Colonic mucosa (tissue), 4 donors: ENCODE measurements at places on chromosomes 6 and 20. TPM values are rescaled to one million over a fixed set of nuclear protein-coding genes. Genes with fewer than 3 reads are reported as not detected.
A peak's percentile ranks its signal among the peaks of the same experiment; 100 is the strongest.

DNA sequence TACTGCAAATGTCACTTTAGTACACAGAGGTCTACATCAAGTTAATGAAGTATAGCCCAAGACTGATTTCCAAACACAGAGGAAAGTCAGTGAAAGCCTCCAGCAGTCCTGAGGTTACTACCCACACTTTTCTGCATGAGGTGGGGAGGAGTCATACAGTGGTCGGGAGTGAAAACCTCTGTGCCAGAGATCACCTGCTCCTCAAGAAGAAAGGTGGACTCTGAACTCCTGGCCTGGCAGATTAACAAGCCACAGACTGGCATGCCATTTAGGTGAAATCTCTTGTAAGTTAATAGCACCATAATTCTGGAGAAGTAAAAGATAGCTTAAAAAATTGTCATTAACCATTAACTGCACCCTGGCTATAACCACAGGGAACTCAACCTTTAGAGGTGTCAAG lies 125.0 kb upstream of the LAMP5 start:
- no peak overlapping the region for H3K27ac ChIP-seq
- H3K4me3 ChIP-seq, result no peak overlapping the region
- no peaks in the 10 kb centered on the region for H3K36me3 ChIP-seq
- no peaks in the 10 kb centered on the region for H3K27me3 ChIP-seq
- DNase-seq, result peak; percentile 68

DNA sequence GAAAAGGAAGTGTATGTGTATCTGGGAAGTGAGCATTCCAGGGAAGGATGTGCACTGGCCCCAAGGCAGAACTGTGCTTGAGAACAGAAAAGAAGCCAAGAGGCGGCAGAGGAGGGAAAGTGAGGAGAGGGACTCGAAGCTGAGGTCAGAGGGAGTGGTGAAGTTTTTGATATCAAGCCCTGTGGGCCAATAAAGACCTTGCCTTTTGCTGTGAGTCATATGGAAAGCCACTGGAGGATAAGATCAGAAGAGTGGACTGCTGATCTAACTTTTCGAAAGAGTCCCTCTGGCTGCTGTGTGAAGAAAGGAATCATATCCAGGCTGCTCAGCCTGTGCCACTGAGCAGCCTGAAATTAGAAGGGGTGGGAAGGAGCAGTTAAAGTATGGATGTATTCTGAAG lies 99.4 kb downstream of the EYA4 start:
- H3K4me1 ChIP-seq, result no peaks in the 10 kb centered on the region
- no peak overlapping the region for H3K4me3 ChIP-seq
- H3K27ac ChIP-seq, result no peak overlapping the region
- DNase-seq, result no peak
- no peaks in the 10 kb centered on the region for H3K36me3 ChIP-seq

The PAX1 gene
- not detected for total RNA-seq

The FLRT3 gene
- 0.86 TPM for total RNA-seq

- no peaks in the 10 kb centered on the region for H3K27me3 ChIP-seq
- no peaks in the 10 kb centered on the region for H3K36me3 ChIP-seq
- no peak overlapping the region for H3K4me3 ChIP-seq
Measured at GRCh38 chr6:158266131-158266530, 46.1 kb upstream of the TULP4 start.

The TSHZ2 gene
- total RNA-seq, result 2.1 TPM

GRCh38 chr20:64065974-64066343 lies 3.0 kb downstream of the TCEA2 start:
- no peaks in the 10 kb centered on the region for H3K36me3 ChIP-seq
- no peaks in the 10 kb centered on the region for H3K27me3 ChIP-seq
- H3K4me3 ChIP-seq, result no peak overlapping the region
- DNase-seq, result no peak
- no peak overlapping the region for H3K27ac ChIP-seq

GRCh38 chr20:37781626-37782025 lies 87.8 kb downstream of the CTNNBL1 start:
- H3K27ac ChIP-seq, result no peak overlapping the region
- DNase-seq, result no peak
- no peaks in the 10 kb centered on the region for H3K36me3 ChIP-seq
- H3K4me3 ChIP-seq, result no peak overlapping the region
- H3K4me1 ChIP-seq, result no peaks in the 10 kb centered on the region

The NHSL1 gene
- 82.8 TPM for total RNA-seq

The NMBR gene
- total RNA-seq, result not detected

DNA sequence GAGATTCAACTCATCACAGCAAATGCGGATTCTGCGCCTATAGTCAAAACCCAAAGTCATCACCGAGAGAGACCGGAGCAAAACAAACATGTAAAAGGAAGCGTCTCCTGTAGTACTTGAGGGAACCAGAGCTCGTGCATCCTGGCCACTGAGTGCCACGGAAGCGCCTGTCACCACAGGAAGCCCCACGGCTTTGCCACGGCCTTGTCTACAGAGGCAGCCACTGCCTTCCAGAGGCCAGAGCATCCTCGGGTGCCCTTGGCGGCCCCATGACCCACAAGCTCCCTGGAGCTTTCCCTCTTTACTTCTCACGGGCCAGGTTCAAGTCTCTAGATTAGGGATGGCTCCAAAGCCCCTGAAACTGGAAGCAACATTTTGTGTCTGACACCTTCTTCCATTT lies 7.5 kb downstream of the TCFL5 start:
- H3K27me3 ChIP-seq, result no peaks in the 10 kb centered on the region
- no peak overlapping the region for H3K4me3 ChIP-seq
- H3K27ac ChIP-seq, result no peak overlapping the region
- H3K4me1 ChIP-seq, result no peaks in the 10 kb centered on the region

The PI3 gene
- total RNA-seq, result 93.4 TPM

The BHLHE23 gene
- not detected for total RNA-seq

- H3K4me3 ChIP-seq, result no peak overlapping the region
- peaks cover 5% of the 10 kb centered on the region for H3K36me3 ChIP-seq
- H3K4me1 ChIP-seq, result no peaks in the 10 kb centered on the region
- no peak overlapping the region for H3K27ac ChIP-seq
Measured at GRCh38 chr20:16419138-16419715, 154.0 kb downstream of the KIF16B start.

The PCSK2 gene
- total RNA-seq, result 0.32 TPM

- no peak overlapping the region for H3K4me3 ChIP-seq
- no peak for DNase-seq
- H3K27me3 ChIP-seq, result no peaks in the 10 kb centered on the region
Measured at GRCh38 chr6:82614518-82614917, 250.9 kb downstream of the TPBG start.

- H3K4me1 ChIP-seq, result no peaks in the 10 kb centered on the region
- H3K27ac ChIP-seq, result no peak overlapping the region
- no peaks in the 10 kb centered on the region for H3K36me3 ChIP-seq
- no peak overlapping the region for H3K4me3 ChIP-seq
Measured at GRCh38 chr20:6595704-6596103, 171.8 kb upstream of the BMP2 start.

DNA sequence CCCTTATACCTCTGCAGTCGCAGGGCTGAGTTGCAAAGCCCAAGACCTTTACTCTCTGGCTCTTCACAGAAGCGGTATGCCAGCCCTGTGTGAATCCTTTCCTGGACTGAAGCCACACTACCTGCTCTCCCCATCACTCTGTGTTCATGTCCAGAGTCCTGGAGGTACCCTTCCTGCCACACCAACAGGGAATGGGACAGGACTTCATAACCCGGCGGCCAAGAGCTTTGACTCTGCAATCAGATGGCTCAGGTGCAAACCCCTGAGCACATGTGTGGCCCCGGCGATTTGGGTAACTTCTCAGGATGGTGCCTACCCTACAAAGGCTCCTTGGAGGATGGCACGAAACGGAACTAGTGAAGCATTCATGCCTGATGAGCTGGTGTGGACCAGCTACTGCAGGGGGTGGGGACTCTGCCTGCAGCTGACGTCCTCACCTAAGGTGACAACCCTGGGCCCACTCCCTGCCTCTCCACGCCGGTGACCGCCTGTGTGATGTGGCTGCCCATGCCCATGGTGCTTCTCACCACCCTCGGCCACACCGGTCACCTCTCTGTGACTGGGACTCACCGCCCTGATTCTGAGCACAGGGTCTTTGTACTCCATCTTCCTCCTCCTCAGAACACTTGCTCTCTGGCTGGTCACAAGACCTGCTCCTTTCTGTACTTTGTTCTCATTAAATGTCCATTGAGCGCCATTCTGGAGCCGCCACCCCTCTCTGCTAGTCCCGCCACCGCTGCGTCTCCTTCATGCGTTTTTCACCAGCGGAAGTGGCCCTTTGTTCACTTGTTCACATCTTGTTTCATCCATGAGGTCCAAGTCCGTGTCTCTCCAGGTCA lies 116.7 kb downstream of the SULF2 start:
- H3K36me3 ChIP-seq, result no peaks in the 10 kb centered on the region
- no peaks in the 10 kb centered on the region for H3K4me1 ChIP-seq
- H3K27ac ChIP-seq, result no peak overlapping the region
- H3K27me3 ChIP-seq, result no peaks in the 10 kb centered on the region

DNA sequence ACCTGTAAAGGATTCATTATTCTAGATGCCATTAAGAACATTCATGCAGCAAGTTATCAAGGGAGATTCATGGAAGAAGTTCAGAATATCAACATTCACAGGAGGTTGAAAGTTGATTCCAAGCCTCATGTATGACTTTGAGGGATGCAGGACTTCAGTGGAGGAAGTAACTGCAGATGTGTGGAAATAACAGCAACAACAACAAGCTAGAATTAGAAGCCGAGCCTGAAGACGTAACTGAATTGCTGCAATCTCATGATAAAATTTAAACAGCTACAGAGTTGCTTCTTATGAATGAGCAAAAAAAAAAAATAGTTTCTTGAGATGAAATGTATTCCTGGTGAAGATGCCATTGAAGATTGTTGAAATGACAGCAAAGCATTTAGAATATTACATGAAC lies 73.3 kb upstream of the NXT1 start:
- H3K36me3 ChIP-seq, result no peaks in the 10 kb centered on the region
- H3K27me3 ChIP-seq, result no peaks in the 10 kb centered on the region
- DNase-seq, result no peak
- H3K27ac ChIP-seq, result no peak overlapping the region

DNA sequence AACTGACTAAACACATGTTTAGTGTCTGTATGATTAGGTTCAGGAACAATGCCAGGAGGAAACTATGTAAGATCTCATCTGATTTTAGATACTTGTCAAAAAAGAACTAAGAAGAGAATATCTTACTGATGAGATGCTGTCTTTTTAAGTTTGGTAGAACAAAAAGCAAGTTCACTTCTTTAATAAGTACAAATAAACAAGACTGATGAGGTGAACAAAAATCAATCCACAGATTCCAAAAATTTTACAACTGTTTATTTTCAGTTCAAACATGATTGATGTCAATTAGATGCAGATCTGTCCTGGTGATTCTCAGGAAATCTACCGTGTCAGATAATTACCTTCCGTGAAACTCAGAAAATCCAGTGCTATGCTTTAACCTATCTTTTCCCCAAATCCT lies 24.9 kb downstream of the EPHA7 start:
- no peak overlapping the region for H3K4me3 ChIP-seq
- H3K36me3 ChIP-seq, result no peaks in the 10 kb centered on the region
- H3K27me3 ChIP-seq, result no peaks in the 10 kb centered on the region
- DNase-seq, result no peak
- H3K4me1 ChIP-seq, result no peaks in the 10 kb centered on the region

DNA sequence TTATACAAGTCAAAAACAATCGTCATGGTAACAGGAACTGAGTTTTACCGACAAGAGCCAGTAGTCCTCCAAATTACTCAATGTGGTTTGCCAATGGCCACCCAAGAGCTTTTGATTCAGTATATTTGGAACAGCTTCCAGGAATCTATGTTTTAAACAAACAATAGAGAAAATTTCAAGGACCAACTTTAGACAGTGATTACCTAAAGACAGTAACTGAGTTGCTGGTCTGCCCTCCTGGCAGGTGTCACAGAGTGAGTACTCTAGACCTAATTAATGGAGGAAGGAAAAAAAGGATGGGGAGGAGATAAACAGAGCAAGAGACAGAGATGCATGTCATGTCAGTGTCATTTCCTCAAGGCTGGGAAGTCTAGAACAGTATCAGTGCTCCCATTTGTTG lies 361.3 kb upstream of the BTBD3 start:
- H3K36me3 ChIP-seq, result no peaks in the 10 kb centered on the region
- H3K27ac ChIP-seq, result no peak overlapping the region

DNA sequence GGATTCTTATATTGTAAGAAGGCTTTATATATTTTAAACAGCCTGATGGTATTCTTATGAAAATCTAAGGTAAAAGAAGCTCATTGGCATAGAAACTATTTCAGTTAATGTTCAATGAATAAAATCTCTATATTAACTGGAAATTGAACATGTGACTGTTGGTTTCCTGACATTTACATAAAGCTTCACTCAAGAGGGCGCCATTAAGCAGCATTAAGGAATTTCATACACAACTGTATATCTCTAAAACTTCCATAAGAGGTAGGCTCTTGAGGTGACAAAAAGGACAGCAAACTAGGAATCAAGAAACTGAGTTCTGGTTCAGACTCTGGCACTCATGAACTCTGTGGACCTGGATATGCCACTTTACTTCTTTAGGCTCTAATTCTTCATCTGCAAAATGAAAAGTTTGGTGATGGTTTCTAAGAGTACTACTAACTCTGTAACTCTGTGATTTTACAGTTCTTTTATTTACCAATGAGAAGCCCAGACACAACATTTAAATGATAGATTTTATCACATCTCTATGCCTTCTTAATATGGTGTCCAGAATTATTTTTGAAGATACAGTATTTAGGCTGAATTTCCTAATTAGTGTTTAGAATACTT lies 147.5 kb downstream of the FLRT3 start:
- no peaks in the 10 kb centered on the region for H3K36me3 ChIP-seq
- peak; percentile 29 for DNase-seq
- no peak overlapping the region for H3K4me3 ChIP-seq
- H3K27me3 ChIP-seq, result no peaks in the 10 kb centered on the region
- no peak overlapping the region for H3K27ac ChIP-seq

- H3K27ac ChIP-seq, result no peak overlapping the region
- no peaks in the 10 kb centered on the region for H3K4me1 ChIP-seq
- H3K4me3 ChIP-seq, result no peak overlapping the region
- DNase-seq, result no peak
Measured at GRCh38 chr20:24363031-24363430, 106.4 kb upstream of the SYNDIG1 start.

The BNIP5 gene
- total RNA-seq, result 7.8 TPM

DNA sequence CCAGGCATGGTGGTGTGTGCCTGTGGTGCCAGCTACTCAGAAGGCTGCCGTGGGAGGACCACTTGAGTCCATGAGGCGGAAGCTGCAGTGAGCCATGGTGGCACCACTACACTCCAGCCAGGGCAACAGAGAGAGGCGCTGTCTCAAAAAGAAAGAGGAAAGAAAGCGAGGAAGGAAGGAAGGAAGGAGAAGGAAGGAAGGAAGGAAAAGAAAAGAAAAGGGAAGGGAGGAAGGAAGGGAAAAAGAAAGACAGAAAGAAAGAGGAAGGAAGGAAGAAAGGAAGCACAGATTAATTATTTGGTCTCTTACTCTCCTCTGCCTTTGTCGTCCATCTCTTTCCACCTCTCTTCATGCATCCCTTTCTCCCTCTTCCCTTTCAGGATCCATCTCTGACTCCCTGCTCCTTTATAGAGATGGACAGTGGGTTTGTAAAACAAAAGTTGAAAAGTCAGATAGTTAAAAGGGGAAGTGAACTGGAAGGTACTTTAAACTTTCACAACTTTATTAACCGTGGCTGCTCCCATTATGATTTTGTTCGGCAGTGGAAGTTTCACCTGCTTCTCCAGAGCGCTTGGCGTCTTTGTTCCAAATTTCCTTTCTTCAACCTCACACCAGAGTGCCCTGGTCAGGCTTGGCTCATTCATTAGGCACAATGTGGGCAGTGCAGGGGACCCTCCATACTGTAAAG lies 1.5 kb downstream of the HLA-DQA1 start:
- no peak for DNase-seq
- H3K36me3 ChIP-seq, result no peaks in the 10 kb centered on the region
- H3K27ac ChIP-seq, result no peak overlapping the region
- H3K4me1 ChIP-seq, result no peaks in the 10 kb centered on the region
- no peaks in the 10 kb centered on the region for H3K27me3 ChIP-seq
